T-cell (primary cell): ENCODE measurements at places on chromosomes 11 and 22. TPM values are rescaled to one million over a fixed set of nuclear protein-coding genes. Genes with fewer than 3 reads are reported as not detected.
A peak's percentile ranks its signal among the peaks of the same experiment; 100 is the strongest.

DNA sequence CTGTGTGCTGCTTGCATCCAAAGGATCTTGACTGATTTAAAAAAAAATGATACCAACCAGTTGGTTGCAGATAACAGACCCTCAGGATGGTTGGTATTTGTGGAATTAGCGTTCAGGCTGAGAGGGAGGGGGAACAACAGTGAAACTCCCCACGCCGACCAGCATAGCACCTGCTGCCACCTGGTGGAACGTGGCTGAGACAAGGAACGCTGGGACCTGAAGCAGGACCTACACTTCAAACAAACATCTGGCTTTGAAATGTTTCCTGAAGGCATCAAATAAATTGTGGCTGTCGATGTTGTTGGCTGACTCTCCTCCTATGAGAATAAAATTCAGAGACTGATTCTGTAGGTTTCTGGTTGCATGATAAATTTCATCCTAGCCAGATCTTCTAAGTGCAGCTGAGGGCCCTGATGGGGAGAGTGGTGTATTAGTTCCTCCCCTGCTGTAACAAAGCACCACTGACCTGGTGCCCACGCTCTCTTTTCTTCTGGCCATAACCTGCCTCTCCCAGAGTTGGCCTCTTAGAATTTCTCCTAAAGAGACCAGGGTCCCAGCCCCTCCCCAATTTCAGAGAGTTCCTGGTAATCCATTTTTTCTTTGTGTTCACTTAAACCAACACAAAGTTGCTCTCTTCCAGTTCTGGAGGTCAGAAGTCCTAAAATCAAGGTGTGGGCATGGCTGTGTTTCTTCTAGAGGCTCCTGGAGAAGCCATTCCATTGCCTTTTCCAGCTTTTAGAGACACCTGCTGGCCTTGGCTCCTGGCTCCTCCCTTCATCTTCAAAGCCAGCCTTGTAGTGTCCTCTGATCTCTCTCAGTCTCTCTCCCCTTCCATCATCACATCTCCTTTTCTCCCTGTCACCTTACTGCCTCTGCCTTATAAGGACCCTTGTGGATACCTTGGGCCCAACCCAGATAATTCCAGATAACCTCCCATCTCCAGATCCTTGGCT lies 17.3 kb downstream of the APOL2 start:
- peak; percentile 45 for DNase-seq

Gene PRR33
- not detected for total RNA-seq

Gene TRMT112
- total RNA-seq: 116 TPM

- no peak for DNase-seq
Measured at GRCh38 chr22:17228725-17229126, 9.5 kb upstream of the ADA2 start.

Gene INCENP
- 28.6 TPM for total RNA-seq
